ENCODE measurements at places on chromosomes 4 and X. TPM values are rescaled to one million over a fixed set of nuclear protein-coding genes. Genes with fewer than 3 reads are reported as not detected.

Gene SOWAHD
- 1.4 TPM for total RNA-seq

Gene GATA1
- total RNA-seq, result not detected

DNA sequence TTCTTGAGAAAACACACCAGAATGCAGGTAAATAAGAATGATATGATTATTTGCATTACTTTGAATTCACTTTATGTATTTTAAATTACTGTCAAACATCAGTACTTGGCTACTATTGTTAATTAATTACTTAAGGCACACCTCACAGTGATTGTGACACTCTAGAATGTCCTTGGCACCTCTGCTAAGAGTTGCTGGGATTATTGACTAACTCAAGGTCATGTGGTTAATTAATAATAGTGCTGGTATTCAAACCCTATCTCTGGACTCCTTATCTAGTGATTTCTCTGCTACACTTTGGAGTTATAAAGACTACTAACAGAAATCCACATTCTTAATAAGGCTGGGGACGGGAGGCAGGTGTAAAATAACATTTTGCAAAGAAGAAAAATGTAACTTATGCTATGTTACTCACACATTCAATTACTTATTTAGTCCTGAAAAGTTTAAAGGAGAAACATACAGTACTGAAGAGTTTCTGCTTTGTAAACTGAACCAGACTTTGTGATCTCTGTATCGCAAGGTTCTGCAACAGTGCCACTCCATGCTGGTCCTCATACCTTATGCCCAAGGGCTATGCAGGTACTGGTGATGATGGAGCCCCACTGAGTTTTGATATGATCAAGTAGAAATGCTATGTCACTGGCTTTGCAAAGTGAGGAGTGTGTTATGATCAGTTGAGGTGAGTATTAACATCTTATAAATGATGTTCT lies 242.7 kb downstream of the MID1IP1 start:
- no peak for DNase-seq

DNA sequence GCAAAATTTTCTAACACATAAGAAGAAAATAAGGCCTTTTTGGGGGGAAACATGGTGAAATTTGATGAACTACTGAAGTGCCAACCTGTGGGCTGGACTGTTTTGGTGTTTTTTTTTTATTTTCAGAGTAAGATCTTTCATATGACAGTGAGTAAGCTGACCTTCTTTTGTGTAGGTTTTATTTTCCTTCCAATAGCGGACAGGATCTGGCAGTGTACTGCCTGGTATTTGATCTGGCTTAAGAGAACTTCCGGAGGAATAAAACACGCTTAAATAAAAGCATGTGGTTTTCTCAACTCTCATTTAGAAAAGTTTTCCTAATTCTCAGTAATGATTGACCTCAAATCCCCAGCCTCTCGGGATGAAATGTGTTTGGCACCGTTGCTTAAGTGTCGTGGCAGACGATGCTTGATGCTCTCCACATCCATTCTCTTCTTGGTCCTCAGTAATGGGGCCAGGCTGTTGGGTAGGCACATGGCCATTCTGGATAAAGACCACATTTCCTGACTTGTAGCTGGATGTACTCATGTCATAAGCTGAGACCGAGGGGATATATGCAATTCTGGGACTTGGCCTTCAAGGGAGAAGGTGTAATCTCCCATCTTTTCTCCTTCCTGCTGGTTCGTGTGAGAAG lies 65.6 kb upstream of the PDLIM3 start:
- DNase-seq, result no peak

- no peak for DNase-seq
Measured at GRCh38 chrX:48890296-48890925, 7.2 kb downstream of the TIMM17B start.

DNA sequence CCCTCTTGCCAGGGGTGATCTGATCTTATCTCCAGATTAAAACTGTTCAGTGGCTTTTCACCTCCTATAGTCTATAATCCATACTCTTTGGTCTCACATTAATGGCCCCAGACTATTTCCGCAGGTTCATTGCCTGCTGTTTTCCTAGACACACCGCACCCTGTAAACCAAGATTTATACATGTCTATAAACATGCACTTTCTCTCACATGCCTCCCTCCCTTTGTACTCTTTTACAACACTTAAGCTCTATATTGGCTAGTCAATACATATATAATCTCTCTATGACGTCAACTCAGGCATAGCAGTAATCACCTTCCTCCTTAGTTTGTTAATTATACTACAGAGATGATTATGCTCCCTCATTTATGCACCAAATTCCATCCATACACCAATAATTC lies 170.9 kb upstream of the NAP1L5 start:
- no peak for DNase-seq

DNA sequence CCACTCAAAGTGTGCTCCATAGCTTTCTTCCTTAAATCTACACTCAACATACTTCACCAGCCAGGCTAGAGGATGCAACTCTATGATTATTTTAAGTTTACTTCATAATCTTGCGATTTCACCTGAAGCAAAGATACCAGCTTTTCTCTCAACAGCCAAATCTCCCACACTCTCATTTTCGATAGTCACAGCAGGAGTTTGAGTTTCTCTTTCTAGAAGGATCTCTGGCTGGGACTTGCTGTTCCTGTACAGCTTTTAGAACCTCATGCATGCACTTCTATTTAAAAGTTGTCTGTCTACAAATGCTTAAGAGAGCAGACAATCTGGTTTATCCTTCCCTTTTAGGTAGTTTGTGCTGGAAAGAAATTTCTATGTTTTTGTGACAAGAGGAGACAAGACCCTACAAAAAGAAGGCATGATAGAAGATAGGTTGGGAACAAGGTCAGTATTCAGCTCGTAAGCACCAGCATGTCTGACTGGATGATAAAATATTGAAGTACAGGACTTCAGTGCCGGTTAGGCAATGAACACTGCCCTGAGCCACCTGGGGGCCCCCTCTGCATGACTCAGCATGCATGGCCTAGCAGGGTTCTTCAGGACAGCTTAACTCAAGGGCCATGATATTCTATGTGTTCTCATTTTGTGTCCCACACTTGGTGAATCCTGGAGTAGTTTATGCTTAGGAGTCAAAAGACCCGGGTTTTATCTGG lies 65.6 kb downstream of the ATXN3L start:
- DNase-seq, result peak; percentile 21

- DNase-seq, result no peak
Measured at GRCh38 chrX:47351706-47352105, 18.7 kb upstream of the ZNF157 start.

GRCh38 chrX:81875800-81876199 lies 673.9 kb downstream of the SH3BGRL start:
- no peak for DNase-seq

- DNase-seq, result no peak
Measured at GRCh38 chr4:21921526-21922180, 26.9 kb downstream of the KCNIP4 start.

GRCh38 chr4:169485086-169485485 lies 127.3 kb downstream of the NEK1 start:
- DNase-seq, result no peak

GRCh38 chrX:25872786-25873185 lies 265.4 kb upstream of the MAGEB18 start:
- DNase-seq, result no peak
